ENCODE measurements at places on chromosomes 3 and 15.

- DNase-seq: no peak
Observed at GRCh38 chr3:37255990-37256308, 81.6 kb upstream of the LRRFIP2 start.

DNA sequence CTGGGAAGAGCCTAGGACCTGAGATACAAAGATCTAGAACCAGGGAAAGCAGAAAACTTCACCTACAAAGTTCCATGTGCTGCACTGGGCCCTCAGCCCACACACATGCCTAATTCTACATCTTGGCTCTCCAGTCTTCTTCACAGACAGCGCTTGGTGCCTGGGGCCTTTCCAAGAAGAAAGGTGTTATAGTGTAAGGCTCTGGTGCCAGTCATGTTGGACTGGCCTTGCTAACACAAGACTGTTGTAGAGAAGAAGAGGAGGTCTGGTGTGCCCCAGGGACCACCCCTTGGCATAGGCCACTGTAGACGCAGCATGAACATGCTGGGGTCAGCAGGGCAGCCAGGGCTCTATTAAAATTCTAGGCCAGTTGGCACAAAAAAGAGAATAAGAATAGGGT is 226.2 kb upstream of the CTNNB1 start:
- DNase-seq: no peak

GRCh38 chr3:191859531-191859930 is 398.6 kb downstream of the PYDC2 start:
- DNase-seq: no peak

GRCh38 chr3:177251755-177252154 is 54.5 kb upstream of the TBL1XR1 start:
- no peak for DNase-seq

DNA sequence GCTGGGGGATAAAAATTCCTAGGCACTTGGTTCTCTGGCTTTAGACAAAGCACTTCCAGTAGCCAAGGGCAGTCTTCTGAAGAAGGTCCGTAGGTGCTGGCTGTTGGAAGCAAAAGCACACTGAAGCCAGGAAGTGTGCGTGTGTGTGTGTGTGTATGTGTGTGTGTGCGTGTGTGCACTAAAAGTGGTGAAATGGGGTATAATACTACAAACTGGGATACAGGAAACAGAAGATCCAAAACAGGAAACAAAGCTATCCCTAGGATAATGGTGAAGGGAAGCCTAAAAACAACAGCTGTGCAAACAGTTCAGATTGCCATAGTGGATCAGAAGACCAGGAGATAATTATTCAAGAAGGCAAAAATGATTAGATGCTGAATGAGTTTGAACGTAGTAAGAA is 103.4 kb downstream of the IL20RB start:
- no peak for DNase-seq

GRCh38 chr3:69384326-69384725 is 1.6 kb downstream of the FRMD4B start:
- no peak for DNase-seq

- DNase-seq: no peak
Observed at GRCh38 chr3:129315998-129316247, 37.3 kb downstream of the HMCES start.

DNA sequence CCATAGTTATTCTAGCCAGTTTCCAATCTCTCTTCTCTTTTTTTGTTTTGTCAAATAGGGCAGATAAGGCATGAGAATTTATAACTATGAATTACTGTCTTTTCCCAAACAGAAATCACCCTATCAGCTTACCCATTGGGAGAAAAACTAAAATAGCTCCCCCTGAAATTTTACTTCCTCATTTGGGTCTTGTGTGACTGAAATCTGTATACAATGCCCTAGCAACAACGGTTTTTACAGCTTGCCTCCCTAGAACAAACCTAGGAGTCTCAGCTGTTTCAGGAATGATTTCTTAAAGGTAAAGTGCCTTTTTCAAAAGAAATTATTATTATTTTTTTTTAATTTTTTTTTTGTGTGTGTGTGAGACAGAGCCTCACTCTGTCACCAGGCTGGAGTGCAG is 56.8 kb downstream of the CD86 start:
- no peak for DNase-seq

DNA sequence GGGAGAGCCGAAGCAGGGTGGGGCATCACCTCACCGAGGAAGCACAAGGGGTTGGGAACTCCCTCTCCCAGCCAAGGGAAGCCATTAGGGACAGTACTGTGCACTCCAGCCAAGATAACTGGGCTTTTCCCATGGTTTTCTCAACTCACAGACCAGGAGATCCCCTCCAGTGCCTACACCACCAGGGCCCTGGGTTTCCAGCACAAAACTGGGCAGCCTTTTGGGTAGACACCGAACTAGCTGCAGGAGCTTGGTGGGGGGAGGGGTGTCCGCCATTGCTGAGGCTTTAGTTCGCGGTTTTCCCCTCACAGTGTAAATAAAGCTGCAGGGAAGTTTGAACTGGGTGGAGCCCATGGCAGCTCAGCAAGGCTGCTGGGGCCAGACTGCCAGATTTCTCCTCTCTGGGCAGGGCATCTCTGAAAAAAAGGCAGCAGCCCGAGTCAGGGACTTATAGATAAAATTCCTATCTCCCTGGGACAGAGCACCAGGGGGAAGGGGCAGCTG is 129.6 kb upstream of the LMCD1 start:
- DNase-seq: no peak

DNA sequence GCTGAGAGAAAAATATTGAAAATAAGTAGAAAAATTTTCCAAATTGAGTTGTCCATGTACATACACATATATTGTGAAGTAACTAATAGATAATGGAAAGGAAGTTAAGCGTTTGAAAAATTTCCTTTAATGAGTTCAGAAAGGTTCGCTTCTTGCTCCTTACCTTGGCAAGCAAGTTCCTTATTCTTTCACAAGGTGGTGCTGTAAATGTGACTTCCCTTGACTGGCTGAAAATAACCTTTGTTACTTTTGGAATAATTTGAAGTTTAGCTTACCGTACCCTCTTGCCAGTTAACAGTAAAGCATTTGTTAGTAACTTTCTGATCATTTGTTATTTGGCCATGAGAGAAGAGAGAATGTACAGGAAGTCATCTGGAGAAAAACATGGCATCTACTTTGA is 41.6 kb downstream of the PYDC2 start:
- no peak for DNase-seq

DNA sequence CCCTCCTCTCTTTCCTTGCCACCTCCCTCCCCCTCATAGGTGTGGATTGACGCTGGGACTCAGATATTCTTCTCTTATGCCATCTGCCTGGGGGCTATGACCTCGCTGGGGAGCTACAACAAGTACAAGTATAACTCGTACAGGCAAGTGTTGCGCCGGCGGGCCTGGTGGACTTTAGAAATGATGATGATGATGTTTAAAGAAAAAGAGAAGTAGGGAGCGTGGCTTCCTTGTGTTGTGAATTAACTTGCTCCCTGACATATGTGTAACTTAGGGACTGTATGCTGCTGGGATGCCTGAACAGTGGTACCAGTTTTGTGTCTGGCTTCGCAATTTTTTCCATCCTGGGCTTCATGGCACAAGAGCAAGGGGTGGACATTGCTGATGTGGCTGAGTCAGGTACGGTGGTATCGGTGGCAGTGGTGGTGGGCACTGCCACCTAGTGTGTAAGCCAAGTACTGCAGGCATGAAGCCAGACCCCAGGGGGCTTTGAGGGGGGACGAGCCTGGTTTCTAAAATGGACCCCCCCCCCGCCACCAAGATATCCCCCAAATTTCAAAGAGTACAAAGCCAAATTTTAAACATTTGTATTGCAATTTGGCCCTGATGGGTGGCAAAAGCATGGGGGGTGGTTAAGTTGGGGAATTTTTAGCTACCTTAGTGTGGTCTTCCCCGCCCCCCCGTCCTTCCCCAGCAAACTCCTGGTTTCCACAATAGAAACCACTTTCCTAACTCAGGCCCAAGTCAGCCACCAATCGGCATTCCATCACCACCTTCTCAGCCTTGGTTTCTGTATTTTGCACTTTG is 65.6 kb downstream of the SLC6A6 start:
- no peak for DNase-seq

Measured in fibroblast of the conjunctiva (primary cell).